Left ventricle myocardium inferior (tissue), 1 donor: ENCODE measurements at places on chromosomes 13 and 19. TPM values are rescaled to one million over a fixed set of nuclear protein-coding genes. Genes with fewer than 3 reads are reported as not detected.

DNA sequence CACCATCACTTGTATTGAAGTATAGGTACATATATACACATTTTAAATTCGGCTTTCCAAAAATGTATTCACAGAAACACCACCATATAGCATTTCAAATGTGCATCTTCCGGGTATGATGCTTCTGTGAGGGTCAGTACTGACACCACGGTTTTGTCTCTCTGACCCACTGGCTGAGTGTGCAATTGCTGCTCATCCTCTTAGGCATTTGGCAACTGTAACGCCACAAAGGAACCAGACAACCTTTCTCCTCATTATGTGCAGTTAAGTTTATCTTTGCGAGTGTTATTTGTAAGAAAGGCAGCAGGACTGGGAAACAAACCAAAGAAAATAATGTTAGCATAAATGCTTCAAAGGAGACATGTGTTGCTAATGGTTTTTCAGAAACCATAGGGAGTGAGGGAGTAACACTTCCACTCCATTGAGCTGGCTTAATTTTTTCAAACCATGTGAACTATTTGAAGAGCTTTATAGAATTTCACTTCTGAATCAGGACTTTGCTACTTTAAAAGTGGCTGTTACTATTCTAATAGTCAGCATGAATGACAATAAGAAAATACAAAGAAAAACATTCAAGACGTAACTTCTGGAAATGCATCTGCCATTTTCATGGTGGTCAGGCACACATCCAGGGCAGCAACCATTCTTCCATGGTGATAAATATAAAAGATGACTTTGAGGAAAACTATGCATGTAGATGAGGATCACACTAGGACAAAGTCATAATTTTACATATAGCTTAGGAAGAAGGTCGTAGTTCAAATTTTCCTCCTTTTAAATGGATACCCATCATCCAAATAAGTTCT lies 423.3 kb downstream of the MZT1 start:
- DNase-seq, result no peak

DNA sequence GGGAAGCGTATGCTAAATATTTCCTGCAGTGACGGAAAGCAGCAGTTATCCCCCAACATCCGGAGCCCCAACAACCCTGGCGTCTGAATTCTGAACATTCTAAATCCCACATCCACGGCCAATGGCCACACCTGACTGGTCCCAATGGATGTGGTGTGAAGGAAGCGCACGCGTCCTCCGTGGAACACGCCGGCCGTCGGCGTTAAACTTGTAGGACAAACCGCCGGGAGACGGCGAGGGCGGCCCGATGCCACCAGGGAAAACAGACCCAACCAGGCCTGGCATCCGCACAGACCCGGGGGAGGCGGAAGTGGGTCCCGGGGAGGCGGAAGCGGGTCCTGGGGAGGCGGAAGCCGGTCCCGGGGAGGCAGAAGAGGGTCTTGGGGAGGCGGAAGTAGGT lies 3.2 kb downstream of the SHC2 start:
- no peak for DNase-seq

DNA sequence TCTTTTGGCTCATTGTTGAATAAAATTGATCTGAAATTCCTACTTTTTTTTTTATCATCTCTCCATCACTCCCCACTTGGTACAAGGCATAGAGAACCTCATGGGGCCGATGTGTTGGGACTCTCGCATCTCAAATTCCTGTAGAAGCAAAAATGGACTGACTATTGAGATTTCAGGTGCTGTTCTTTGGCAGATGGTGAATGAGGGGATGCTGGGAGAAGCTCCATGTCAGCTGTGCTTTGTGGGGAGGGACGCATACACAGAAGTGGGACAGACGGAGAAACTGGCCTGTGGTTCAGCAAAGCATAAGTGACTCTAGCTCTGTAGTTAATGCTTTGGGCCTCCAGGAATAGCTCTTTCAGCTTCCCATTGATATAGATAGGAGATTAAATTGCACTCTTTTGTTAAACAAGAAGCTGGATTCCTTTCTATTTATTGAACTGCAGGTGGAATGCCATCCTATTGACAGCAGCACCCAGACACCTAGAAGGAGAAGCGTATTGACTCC lies 194.5 kb upstream of the RNF113B start:
- DNase-seq, result no peak

GRCh38 chr19:1748115-1748872 lies 5.0 kb upstream of the ONECUT3 start:
- no peak for DNase-seq

- no peak for DNase-seq
Observed at GRCh38 chr13:106498571-106498970, 36.9 kb downstream of the EFNB2 start.

DNA sequence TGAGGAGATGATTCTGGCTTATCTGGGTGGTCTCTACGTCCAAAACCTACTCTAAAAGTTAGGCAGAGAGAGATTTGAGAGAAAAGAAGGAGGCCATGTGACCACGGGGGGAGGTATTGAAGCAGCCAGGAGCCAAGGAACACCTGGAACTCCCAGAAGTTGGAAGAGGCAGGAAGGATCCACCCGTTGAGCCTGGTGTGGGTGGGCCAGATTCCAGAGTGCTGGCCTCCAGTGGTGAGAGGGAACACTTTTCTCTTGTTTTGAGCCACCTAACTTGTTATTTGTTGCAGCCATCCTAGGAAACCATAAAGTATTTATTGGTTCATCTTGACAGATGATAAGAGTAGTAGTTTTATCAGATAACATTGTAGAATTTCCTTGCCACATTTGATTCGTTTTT lies 396.9 kb downstream of the MYO16 start:
- no peak for DNase-seq

DNA sequence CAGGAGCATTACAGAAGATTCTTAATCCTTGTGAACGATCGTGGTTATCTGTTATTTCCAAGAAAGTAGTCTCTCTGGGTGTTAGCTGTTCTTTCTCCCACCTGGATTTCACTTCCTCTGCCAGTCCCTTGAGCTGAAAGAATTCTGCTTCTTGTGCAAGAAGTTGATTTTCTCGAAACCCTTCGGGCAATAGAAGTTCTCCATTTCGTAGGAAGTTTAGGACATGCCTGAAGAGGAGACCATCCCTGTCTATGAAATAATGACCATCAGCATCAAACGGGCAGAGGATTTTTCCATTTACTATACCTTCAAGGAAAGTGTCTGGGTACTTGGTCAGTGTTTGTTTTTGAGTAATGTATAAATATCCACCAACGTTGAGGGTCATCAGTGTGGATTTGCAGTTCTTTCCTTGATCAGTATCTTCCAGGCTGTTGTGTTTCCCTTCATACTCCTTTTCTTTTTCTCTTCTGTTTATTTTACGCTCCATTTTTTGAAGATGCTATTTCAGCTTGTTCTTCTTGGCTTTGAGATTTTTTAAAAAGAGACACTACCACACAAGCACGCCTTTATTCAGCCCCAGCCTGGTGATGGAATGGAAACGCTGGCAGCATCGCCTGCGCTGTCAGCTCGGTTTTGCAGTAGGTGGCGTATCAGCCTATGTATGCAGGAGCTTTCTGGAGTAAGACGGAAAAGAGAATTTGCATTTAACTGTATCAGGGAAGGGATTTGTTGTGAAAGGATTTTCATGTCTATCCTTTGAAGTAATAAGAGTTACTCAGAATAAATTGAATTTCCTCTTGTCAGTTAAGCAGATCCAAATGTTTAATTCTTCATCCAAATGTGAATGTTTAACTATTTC lies 6.5 kb downstream of the KCTD4 start:
- peak; percentile 37 for DNase-seq

DNA sequence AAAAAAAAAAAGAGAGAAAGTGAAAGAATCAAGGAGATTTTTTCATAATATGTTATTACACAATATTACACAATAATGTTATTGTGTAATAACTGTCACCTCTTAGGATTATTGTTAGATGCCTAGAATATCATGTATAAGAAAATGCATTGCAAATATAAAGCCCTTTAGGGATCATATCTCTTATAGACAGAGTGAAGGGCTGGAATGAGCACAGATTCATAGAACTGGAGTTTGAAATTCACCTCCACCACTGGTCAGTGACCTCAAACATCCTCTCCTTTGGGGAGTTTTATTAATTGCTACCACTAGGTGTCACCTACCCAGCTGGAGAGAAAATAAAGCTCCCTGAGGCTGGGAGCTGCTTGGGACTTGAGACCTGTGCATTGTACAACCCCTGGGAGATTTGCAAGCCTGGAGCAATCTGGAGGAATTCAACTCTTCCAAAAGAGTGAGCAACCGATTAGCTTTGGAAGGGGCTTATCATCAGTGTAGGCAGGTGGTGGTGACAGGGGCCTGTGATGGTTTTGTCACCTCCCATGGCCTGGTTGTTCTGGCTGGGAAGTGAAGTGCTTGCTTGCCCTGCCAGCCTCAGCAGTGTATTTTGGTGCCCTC lies 30.3 kb upstream of the FRY start:
- DNase-seq, result peak; percentile 51

- no peak for DNase-seq
Observed at GRCh38 chr13:43243711-43244110, 220.3 kb downstream of the DNAJC15 start.

DNA sequence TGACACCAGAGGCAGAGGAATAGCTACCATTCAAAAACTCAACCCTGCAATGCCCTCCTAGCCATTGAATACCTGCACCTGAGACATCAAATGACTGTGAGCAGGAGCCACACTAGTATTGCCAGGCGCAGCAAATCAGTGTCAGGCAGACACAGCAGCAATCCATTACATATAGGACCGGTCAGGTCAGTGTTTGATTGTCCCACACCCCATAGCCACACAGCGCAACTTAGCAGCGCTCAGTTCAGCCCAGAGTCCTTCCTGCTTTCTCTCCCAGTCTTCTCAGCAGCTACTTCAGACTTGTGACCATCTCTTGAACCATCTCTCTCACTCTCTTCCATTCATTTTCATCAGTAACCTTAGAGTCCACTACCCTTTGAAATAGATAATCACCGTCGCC lies 181.6 kb upstream of the GPR12 start:
- DNase-seq, result no peak

The VSIG10L gene
- total RNA-seq, result 0.66 TPM

The STOML3 gene
- not detected for total RNA-seq

The TMEM190 gene
- total RNA-seq, result not detected
